ENCODE measurements at places on chromosomes 1 and 21. TPM values are rescaled to one million over a fixed set of nuclear protein-coding genes. Genes with fewer than 3 reads are reported as not detected.

HPCAL4 gene
- not detected for total RNA-seq

KDM5B gene
- 40.5 TPM for total RNA-seq

PRDX6 gene
- total RNA-seq, result 232 TPM

RAP1GAP gene
- total RNA-seq, result 0.22 TPM

STRIP1 gene
- 39.6 TPM for total RNA-seq

NMNAT2 gene
- total RNA-seq, result 0.07 TPM

PEX19 gene
- total RNA-seq, result 27.2 TPM

NBPF6 gene
- total RNA-seq, result 0.13 TPM

Measured in MG63 (cell line).